Prostate gland (tissue), 2 donors: ENCODE measurements at places on chromosomes 7 and 10. TPM values are rescaled to one million over a fixed set of nuclear protein-coding genes. Genes with fewer than 3 reads are reported as not detected.
A peak's percentile ranks its signal among the peaks of the same experiment; 100 is the strongest.

Gene GRID2IP
- total RNA-seq = 2.6 TPM

Gene LIPJ
- 0.17 TPM for total RNA-seq

GRCh38 chr7:40851001-40851400 lies 716.2 kb downstream of the SUGCT start:
- no peak overlapping the region for H3K27ac ChIP-seq
- no peak for DNase-seq
- H3K36me3 ChIP-seq = no peaks in the 10 kb centered on the region
- H3K27me3 ChIP-seq = no peaks in the 10 kb centered on the region
- H3K4me1 ChIP-seq = no peaks in the 10 kb centered on the region

DNA sequence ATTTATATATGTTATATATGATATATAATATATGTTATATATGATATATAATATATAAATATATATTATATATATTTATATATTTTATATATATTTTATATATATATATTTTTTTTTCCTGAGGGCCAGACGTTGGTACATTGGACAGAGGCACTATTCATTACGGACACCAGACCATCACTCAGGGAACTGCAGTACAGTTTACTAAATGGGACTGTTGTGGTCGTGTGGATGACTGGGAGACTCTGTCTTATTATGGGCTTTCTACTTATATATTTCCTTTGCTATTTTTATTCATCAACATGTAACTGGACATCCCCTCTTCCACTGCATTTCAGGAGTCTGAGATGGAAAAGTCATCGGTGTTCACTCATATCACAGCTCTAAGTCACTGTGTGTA lies 87.1 kb upstream of the PRKCQ start:
- H3K4me1 ChIP-seq = no peaks in the 10 kb centered on the region
- DNase-seq = no peak
- H3K27me3 ChIP-seq = peaks cover 3% of the 10 kb centered on the region
- no peaks in the 10 kb centered on the region for H3K36me3 ChIP-seq
- no peak overlapping the region for H3K4me3 ChIP-seq
- H3K27ac ChIP-seq = no peak overlapping the region

GRCh38 chr7:27191833-27192545 lies 7.0 kb upstream of the HOXA11 start:
- H3K27me3 ChIP-seq = no peaks in the 10 kb centered on the region
- peak overlapping the region; percentile 96 for H3K27ac ChIP-seq
- H3K4me1 ChIP-seq = peaks cover 16% of the 10 kb centered on the region
- DNase-seq = peak; percentile 59
- H3K36me3 ChIP-seq = no peaks in the 10 kb centered on the region
- H3K4me3 ChIP-seq = peak overlapping the region; percentile 76

DNA sequence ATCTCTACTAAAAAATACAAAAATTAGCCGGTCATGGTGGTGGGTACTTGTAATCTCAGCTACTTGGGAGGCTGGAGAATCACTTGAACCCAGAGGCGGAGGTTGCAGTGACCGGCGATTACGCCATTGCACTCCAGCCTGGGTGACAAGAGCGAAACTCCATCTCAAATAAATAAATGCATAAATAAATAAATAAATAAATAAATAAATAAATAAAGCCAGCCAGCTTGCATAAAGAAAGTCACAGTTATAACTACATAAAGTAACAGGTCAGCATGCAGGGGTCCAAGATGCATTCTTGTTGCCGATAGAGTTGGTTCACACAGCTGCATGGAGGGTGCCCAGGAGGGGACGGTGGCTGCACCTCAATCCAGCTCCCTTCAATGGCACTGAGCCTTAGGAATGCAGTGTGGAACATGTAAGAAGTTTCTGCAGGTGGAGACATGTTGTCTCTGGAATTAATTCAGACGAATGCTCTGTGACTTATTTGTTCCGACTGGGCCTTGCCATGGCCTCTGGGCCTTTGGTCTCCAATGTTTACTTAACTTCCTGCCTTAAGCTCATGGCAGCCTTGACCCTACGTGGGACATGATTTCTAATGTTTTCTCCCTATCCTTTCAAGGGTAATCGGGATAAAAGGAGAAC lies 159.6 kb upstream of the PRKCQ start:
- no peaks in the 10 kb centered on the region for H3K27me3 ChIP-seq
- no peak for DNase-seq
- no peak overlapping the region for H3K27ac ChIP-seq
- no peak overlapping the region for H3K4me3 ChIP-seq

DNA sequence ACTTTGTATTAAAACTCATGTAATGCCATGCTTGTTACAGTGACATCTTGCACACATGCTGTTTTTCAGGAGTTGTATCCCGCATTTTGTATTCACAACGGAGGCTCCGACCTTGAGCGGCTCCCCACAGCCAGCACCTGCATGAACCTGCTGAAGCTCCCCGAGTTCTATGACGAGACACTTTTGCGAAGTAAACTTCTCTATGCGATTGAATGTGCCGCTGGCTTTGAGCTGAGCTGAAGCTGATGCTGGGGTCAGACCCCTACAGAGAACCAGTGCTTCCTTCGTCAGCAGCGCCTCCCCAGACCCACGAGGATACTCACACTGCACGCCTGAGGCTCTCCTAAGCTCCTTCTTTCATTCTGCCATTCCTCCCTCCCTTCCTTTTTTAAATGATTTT lies 69.3 kb upstream of the DNAJB6 start:
- no peak overlapping the region for H3K4me3 ChIP-seq
- DNase-seq = no peak
- H3K36me3 ChIP-seq = no peaks in the 10 kb centered on the region
- H3K27me3 ChIP-seq = no peaks in the 10 kb centered on the region
- no peak overlapping the region for H3K27ac ChIP-seq
- H3K4me1 ChIP-seq = peaks cover 11% of the 10 kb centered on the region

- H3K4me3 ChIP-seq = no peak overlapping the region
- no peak for DNase-seq
- no peaks in the 10 kb centered on the region for H3K36me3 ChIP-seq
- H3K4me1 ChIP-seq = no peaks in the 10 kb centered on the region
Observed at GRCh38 chr7:7972128-7972527, 3.5 kb downstream of the GLCCI1 start.

- DNase-seq = no peak
- no peaks in the 10 kb centered on the region for H3K27me3 ChIP-seq
- H3K36me3 ChIP-seq = no peaks in the 10 kb centered on the region
- H3K27ac ChIP-seq = no peak overlapping the region
- H3K4me1 ChIP-seq = no peaks in the 10 kb centered on the region
- no peak overlapping the region for H3K4me3 ChIP-seq
Observed at GRCh38 chr7:154167807-154168206, 115.6 kb downstream of the DPP6 start.

- no peaks in the 10 kb centered on the region for H3K27me3 ChIP-seq
- H3K27ac ChIP-seq = no peak overlapping the region
- no peaks in the 10 kb centered on the region for H3K36me3 ChIP-seq
- DNase-seq = no peak
Observed at GRCh38 chr10:42491001-42491592, 147.3 kb downstream of the ZNF33B start.

- no peaks in the 10 kb centered on the region for H3K27me3 ChIP-seq
- no peak overlapping the region for H3K27ac ChIP-seq
- no peak for DNase-seq
- H3K36me3 ChIP-seq = no peaks in the 10 kb centered on the region
Observed at GRCh38 chr10:101974091-101974971, 81.6 kb downstream of the ARMH3 start.

DNA sequence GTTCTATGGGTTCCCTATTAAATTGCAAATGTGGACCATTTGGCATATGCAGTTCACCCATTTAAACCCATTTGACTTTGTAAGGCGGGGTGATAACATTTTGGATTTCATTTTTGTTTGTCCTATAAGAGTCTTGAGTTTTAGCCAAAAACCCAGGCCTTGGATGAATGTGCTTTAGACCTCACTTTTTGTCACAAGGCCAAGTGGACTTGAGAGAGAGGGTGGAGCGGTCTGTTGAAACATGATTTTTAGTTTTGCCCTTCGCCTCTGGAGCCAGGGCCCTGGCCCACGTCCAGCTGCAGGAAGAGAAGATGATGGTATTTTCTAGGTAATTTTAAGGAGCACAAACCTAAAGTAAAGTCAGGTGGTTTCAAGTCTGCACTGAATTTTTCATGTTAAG lies 260.1 kb downstream of the SLC25A13 start:
- no peak overlapping the region for H3K27ac ChIP-seq
- H3K4me3 ChIP-seq = no peak overlapping the region
- no peaks in the 10 kb centered on the region for H3K27me3 ChIP-seq
- peak; percentile 24 for DNase-seq

GRCh38 chr7:147765301-147765700 lies 825.3 kb upstream of the C7orf33 start:
- no peaks in the 10 kb centered on the region for H3K36me3 ChIP-seq
- DNase-seq = no peak
- H3K27ac ChIP-seq = no peak overlapping the region
- H3K27me3 ChIP-seq = no peaks in the 10 kb centered on the region

DNA sequence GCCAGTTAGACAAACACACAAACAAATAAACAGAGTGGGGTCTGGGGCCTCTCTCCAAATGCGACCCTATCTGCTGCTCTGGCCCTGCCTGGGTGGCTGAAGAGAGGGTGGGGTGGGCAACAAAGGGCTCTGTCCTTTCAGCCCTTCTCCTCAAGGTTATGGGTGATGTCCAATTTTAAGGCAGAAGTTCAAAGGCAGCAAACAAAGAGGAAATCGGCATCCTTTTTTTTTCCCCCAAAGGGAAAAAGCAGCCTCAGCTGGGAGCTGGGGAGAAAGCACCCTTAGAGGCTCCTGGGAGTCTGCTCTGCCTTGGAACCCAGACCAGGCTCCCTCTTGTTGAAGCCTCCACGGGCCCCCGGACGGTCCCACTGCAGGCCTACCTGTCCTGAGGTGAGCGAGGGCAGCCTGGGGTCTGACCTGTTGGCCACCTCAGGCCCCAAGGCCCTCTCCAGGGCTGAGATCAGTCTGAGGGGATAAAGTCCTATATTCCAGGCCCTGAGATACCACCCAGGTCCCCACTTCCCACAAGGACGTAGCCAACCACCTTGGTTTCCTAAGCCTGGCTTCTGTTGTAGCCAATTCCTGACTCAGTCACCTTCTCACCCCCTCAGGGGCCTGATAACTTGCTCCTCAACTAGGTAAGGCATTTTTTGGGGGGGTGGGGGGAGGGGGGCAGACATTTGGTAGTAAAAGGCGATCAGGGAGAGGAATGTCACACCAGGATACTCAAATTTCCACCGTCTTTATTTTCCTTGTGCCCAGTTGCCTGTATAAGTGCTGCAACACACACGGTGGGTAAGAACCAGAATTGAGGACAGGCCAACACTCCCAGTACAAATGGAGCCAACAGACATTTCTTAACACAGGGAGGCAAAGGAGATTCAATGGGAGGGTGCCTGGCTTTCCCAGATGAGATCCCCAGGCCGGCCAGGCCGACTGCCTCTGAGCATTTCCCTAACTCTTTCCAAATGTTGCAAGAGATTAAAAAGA lies 4.3 kb downstream of the HOXA11 start:
- no peak for DNase-seq
- H3K27me3 ChIP-seq = no peaks in the 10 kb centered on the region
- peak overlapping the region; percentile 96 for H3K27ac ChIP-seq
- peak overlapping the region; percentile 61 for H3K4me3 ChIP-seq
- H3K4me1 ChIP-seq = no peaks in the 10 kb centered on the region
- no peaks in the 10 kb centered on the region for H3K36me3 ChIP-seq

DNA sequence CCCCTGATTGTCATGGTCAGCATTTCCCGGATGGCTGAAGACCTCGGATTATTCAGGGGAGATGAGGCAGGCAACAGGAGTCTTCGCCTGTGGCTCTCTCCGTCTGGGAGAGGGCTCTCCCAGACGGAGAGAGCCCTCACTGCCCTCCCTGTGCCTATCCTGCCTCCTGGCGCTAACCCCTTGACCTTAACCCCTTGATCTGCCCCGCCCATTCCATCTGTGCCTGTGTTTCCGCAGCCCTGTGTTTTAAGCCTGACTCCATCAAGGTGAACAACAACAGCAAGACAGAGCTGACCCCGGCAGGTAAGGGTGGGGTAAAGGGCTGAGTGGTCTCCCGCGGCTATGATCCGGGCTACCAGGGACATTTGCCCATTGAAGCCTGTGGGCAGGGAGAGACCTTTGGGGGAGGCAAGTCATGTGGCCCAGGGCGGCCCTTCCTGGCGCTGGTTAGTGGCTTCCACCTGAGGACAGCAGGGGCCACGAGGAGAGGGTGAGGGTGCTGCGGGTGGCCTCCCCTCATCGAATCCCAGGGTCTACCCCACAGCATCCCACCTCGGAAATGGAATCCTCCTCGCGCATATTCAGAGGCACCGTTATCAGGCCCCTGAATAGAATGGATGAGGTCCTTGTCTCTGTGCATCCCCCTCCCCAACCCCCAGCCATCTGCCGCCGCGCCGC lies 4.2 kb upstream of the MUC12 start:
- peaks cover 9% of the 10 kb centered on the region for H3K4me1 ChIP-seq
- peak overlapping the region; percentile 35 for H3K4me3 ChIP-seq
- no peak for DNase-seq
- H3K36me3 ChIP-seq = no peaks in the 10 kb centered on the region
- peaks cover 25% of the 10 kb centered on the region for H3K27me3 ChIP-seq

DNA sequence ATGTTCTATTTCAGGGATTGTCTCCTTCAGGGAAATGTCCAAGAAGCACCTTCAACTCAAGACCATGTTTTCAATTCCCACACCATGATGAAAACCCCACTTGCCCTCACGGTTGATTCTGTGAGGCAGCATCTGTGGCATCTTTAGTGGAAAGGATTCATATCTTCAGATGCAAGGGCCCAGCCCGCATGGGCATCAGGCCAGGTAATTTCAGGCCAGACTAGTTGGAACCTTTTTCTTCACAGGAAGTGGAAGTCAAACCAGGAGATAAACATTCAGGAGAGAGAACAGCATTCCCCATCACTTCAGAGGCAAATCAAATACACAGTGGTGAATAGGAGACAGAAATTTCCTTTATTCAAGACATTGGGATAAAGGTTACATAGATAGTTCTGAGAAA lies 88.8 kb downstream of the JCAD start:
- H3K4me1 ChIP-seq = no peaks in the 10 kb centered on the region
- no peaks in the 10 kb centered on the region for H3K27me3 ChIP-seq
- no peaks in the 10 kb centered on the region for H3K36me3 ChIP-seq
- H3K4me3 ChIP-seq = no peak overlapping the region
- H3K27ac ChIP-seq = no peak overlapping the region
